HS-27A (cell line): ENCODE measurements at places on chromosomes 3 and 15.

DNA sequence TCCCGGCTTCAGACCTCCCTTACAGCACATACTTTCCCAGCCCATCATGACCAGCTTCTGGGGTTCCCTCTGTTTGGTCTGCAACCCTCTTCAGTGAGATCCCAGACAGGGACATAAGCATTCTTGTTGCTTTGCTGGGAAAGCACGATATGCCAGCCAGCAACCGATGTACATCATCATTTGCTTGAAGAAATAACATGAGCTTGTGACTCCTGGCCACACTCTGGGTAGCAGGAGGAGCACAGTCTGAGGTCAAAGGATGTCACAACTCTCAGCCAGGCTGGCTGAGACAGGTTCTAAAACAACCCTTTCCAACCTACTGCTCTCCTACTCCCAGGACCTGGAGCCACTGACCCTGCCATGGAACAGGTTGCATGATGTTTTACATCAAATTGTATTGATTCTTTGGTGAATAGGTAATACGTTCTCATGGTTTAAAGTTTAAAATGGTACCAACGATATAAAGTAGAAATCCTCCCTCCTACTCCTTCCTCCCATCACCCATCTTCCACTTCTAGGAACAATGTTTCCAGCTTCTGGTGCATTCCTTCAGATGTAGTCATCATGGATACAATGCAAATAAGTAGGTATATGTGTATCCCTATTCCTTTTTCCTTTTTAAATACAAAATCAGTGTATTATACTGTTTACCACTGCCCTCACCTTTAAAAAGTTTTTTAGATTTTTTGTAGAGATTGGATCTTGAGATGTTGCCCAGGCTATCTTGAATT lies 190.3 kb downstream of the OPA1 start:
- DNase-seq = no peak

- no peak for DNase-seq
These were observed 123.1 kb downstream of the TPRA1 start for GRCh38 chr3:127467391-127467790.

DNA sequence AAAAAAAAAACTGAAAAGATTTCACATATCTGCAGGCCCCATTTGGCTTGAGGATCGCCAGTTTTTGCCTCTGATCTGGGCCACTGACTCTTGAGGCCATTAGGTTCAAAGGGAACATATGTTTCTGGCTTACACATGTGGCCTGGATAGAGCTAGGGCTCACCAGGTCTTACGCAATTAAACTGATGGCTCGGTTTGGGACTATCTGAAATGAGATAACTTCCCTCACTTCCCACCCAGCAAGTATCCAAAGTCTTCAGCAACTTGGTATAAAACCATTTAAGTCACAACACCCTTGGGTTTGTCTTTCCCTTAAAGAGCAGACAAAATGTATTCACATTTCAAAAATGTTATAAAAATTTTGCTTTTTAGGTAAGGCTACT lies 36.3 kb downstream of the LRIG1 start:
- no peak for DNase-seq

DNA sequence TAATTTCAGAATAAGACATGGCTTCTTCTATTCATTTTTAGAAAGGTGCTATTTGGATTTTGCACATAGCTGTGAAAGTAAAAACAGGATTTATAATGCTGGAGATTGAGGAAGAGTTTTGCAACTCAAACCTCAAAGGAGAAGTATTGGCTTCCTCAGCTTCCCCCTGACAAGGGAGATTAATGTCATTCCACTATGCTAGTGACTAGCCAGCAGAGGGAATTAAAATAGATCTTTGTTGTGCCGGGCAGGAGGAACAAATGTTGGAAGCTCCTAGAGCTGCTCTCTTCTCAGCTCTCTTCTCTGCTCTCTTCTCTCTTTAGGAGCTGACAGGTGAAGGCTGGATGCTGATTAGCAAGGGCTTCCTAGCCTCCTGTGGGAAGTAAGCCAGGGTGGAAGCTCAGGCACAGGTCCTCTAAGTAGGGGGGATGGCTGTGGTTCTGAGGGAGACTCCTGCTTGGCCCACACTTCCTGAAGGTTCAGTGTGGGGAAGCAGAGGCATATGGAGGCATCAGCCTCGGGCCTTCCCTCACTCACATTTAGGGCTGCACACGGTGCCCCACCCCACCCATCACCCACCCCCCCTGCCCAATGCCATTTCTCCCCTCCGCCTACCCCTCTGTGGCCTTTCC lies 29.6 kb downstream of the CX3CR1 start:
- DNase-seq = no peak

- DNase-seq = no peak
These were observed 8.5 kb upstream of the IREB2 start for GRCh38 chr15:78429477-78429876.

DNA sequence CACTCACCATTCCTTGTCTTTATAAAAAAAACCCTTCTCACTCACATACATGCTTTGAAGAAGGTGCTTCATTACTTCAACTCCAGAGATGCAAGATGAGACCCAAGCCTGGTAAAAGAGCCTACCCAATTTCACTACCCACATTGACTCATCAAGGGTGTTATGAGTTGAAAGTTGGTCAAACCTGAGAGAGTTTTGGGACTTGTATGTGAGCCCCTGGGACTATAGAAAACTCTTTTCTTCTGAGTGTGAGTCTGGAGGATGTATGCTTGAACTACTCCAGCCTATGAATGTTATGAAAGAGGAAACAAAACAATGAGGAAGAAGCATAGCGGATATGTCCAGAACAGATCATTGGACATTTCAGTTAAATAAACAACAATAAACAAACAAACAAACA lies 106.5 kb upstream of the SATB1 start:
- DNase-seq = no peak

- DNase-seq = no peak
These were observed 61.9 kb upstream of the ROPN1 start for GRCh38 chr3:124053871-124054270.

GRCh38 chr3:52845157-52845556 lies 10.3 kb upstream of the MUSTN1 start:
- DNase-seq = no peak
